ENCODE measurements at places on chromosomes 2 and 18.
A peak's percentile ranks its signal among the peaks of the same experiment; 100 is the strongest.

DNA sequence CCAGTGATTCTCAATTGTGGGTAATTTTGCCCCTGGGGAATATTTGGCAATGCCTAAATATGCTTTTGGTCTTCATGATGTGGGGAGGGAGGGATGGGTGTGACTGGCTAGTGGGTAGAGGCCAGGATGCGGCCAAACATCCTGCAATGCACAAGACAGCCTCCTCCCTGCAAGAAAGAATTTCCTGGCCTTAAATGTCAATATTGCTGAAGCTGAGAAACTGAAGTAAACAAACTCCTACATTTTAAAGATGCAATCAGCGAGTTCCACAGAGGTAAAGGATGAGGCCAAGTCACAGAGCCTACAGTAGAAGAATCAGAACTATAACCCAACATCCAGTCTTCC, 272.9 kb upstream of the EPHA4 start:
- DNase-seq, result no peak

GRCh38 chr2:236730393-236730792, 160.8 kb downstream of the ACKR3 start:
- peak; percentile 33 for DNase-seq

GRCh38 chr18:63683152-63683551, 19.6 kb upstream of the SERPINB11 start:
- no peak for DNase-seq

- DNase-seq, result peak; percentile 100
These were observed 211.9 kb downstream of the MYCN start for GRCh38 chr2:16152071-16152927.

GRCh38 chr2:113840518-113840917, 49.4 kb upstream of the ACTR3 start:
- no peak for DNase-seq

All from SK-N-DZ (cell line).